Mesothelial cell of epicardium (in vitro differentiated cells): ENCODE measurements at places on chromosomes 6 and 20.

- DNase-seq: no peak
Observed at GRCh38 chr6:125245523-125246264, 56.1 kb downstream of the HDDC2 start.

DNA sequence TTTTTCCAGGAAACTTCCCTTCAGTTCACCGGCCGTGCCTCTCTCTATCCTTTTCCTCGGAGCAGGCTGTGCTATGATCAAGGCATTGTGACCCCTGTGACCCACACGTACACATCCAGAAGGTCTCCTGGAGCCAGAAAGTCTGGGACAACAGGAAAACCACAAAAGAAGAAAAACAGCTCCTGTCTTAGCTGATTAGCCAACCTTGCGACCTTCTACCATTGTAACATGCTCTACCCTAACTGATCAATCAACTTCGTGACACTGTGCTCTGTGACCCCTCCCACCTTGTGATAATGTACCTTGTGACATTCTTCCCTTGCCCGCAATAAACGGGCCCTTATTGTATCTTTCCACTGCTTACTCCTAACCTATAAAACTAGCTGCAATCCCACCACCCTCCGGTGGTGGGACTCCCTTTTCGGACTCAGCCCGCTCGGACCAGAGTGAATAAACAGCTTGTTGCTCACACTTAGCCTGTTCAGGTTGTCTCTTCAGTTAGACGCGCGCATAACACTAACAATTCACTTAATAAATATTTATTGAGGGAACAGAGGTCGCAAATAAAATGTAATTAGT is 24.2 kb downstream of the ZNF311 start:
- DNase-seq: no peak

- DNase-seq: no peak
Observed at GRCh38 chr20:48626226-48626937, 201.4 kb downstream of the PREX1 start.

DNA sequence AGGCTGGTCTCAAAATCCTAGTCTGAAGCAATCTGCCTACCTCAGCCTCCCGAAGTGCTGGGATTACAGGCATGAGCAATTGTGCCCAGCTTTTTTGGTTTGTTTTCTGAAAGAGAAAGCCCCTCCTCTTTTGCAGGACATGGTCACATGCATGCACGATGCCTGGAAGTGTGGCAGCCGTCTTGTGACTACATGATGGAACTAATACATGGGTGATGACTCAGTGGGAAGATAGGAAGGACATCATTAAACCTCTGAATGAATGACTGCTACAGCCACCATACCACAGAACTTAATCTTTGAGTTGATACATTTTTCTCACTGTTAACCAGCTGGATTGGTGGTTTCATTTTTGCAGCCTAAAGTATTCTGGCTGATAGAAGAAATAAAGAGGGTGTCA is 13.4 kb upstream of the CTNNBL1 start:
- no peak for DNase-seq

DNA sequence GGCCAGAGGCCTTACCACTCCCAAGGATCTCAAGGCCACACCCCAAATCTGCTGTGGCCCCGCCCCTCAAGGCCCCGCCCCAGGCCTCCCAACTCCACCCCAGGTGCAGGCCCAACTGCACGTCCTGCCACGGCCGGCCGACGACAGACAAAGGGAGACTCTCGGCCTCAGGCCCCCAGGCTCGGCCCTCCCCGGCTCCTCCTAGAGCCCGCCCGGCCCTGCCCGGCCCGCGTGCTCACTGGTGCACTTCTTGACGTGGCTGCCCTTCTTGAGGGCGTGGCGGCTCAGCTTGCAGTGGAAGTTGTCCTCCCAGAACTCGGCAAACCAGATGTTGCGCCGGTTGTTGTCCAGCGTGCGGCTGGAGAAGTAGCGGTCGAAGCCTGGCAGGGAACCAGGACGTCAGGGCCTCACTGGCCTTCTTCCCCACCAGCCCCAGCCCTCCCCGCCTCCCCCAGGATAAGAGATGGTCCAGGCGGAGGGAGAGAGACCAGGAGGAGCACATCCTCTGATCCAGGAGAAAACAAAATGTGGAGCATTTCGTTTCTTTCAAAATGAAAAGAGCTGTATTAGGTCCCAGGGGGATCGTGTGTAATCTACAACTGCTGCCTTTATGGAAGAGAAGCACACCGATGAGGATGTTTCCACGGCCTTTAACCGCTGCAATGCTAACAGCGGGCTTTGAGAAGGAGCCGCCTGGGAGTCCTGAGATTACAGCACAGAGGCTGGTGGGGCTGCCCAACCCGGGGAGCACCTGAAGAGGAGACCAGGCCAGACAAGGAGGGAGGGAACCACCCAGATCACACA is 89.4 kb downstream of the GRM4 start:
- DNase-seq: no peak

DNA sequence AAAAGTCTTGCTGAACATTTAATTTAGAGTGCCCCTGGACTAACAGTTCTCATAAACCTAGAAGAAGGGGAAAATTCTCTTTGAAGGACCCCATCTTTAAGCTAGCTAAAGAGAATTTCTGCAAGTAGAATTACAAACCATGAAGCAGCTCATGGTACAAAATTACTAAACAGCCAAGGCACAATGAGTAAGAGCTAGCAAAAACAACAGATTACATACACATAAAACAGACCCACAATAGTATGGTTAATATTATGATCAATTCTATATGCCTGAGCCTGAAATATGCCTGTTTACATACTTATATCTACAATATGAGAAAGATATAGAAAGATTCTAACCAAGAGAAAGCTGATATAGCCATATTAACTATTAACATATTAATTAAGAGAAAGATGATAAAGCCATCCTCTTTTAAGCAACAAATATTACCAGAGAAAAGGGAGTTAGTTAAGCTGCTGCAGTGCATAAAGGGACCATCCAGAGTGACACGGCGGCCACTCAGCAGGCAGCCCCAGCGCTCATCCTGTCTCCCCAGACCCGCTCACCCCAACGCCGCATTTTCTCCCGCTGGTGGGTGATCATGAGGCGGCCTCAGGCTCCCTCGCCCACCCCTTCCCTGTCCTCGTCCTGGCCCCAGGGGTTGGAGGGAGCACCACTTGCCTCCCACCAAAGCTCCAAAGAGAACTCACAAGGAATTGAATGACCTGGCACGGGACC is 98.4 kb upstream of the CARMIL1 start:
- DNase-seq: no peak

DNA sequence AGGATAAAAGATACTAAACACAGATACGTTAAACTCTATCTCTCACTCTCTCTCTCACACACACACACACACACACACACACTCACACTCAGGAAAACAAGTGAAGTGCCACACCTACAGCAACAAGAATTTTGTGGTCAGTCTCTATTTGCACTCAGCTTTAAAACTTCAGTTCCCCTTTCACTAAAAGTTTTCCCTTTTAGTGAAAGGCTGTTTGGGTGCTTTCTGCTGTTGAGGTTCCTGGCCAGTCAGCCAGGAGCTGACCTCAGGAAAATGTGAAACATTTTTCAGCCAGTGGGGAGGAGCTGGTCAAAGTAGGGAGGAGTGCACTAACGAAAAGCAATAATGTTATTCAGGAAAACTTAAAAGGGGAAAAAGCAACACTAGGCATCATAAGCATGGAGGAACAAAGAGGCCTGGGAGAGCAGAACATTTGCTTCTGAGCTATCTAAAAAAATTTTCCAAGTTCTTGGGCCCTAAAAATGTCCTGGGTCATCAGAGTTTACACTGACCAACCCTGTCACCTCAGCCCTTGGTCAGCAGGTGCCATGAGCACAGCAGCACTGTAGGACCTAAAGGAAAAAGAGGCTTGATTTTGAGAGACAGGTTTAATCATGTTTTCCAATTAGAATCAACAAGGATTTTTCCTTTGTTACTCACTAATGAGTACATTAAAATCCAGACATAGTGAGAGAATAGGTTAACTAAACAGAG is 30.7 kb upstream of the NT5E start:
- no peak for DNase-seq

GRCh38 chr6:7215798-7216231 is 97.2 kb downstream of the SSR1 start:
- DNase-seq: no peak

DNA sequence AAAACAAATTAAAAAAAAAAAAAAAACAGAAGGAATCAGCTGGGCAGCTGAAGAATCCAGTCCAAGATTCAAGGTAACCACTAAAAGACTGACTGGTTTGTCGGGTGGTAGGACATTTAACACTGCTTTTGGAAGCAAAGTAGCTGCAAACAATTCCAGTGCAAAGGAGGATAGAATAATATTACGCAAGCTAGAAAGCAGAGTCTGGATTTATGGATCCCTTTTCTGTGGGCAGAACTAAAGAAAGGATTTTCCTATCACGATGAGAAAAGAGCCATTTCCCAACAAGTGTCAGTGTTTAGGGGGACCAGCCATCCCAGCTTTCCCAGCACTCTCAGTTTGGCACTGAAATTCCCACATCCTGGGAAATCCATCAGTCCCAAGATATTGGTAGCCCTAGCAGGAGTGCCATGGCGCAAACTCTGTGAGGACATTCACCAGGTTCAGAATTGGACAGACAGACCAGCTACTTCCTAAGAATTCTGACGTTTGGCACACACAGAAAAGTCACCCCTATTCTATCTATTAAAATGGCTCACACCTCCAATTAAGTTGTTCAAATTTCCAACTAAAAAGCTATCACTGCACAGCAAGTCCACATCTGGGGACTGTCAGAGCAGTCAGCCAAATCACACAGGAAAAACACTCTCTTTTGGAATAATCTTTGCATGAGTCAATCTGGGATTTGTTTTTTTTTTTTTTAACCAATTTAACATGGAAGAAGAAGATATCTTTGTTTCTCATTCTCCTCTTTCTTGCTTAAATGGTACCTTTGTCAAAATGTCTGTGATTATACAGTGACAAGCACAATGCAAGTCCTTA is 356.8 kb upstream of the ARID1B start:
- DNase-seq: no peak

- DNase-seq: no peak
Observed at GRCh38 chr20:19453410-19453809, 241.0 kb downstream of the SLC24A3 start.

- no peak for DNase-seq
Observed at GRCh38 chr20:33328157-33329137, 45.4 kb downstream of the BPIFB1 start.

- DNase-seq: no peak
Observed at GRCh38 chr6:113211170-113211569, 646.0 kb upstream of the MARCKS start.

DNA sequence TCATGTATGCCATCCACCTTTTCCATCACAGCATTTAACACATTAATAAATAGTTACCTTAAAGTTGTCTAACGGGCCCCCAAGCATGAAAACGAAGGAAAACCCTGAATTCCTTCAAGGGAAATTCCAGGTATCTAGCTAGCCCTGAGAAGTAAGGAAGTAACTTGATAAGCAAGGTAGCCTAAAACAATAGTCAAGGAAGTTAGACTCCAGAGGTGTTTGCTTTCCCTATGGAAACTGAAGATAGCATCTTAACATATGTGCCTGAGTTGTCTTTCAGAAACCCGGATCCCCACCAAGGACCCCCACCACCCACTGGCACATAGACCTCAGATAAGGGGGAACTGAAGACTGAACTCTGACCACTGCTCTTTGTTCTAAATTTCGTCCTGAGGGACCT is 127.4 kb downstream of the TBXT start:
- no peak for DNase-seq

DNA sequence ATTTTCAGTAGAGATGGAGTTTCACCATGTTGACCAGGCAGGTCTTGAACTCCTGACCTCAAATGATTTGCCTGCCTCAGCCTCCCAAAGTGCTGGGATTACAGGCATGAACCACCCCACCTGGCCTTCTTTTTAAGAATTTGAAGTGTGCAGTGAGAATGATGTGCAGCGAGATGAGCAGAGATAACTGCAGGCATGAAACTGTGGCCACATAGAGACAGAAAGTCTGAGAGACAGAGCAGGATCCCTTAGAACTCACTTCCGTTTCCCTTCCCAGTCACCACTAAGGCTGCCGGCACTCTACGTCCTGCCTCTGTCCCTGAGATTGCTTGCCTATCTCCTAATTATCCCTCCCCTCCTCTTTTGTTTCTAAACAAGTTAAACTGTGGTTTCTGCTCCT is 27.2 kb downstream of the IL22RA2 start:
- DNase-seq: no peak

DNA sequence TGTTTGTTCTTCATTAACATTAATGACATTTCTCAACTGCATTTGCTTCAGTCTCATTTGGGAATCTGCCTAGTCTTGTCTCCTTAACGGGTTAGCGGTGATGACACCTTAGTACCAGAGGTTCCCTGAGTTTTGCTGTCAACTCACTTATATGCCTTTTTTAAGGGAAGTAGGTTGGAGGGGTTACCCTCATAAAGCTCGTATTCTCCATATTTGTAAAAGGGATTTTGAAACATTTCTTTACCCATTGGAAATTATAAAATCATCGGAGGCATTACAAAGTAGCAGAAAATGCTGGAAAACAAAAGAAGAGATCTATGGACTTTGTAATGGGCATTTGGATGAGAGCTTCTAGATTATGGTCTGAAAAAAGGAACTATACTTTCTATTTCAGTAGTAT is 88.7 kb upstream of the PRDM1 start:
- no peak for DNase-seq

GRCh38 chr6:47680051-47680450 is 18.3 kb upstream of the ADGRF4 start:
- no peak for DNase-seq

DNA sequence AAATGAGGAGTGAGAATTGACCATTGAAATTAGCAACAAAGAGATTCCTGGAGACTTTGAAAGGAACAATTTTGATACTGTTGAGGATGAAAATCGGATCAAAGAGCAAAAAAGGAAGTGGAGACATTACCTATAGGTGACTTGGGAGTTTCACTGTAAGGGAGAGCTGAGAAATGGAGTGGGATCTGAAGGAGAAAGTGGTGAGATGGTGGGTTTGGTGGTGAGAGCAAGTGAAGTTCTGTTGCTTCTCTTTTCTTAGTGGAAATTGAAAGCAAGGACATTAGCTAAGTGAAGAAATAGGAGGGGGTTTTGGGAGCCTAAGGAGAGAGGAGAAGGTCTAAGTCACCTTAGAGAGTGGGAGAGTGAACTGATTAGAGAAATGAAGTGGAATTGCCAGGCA is 4.2 kb downstream of the ERGIC3 start:
- no peak for DNase-seq

DNA sequence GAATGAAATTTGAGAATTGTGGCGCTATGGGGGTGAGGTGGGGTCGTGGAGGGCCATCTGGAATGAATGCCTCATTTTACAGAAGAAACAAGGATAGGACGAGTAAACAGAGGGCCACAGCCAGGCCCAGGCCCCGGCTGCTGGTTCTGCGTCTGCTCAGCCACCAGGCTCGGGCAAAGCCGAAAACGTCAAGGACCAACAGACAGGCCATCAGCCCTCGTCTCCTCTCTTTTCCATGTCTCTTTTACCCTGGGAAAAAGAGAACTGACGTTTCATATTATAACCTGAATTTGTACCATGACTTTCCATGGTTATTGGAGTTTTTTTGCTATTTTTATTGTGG is 212.4 kb upstream of the ARID1B start:
- no peak for DNase-seq

DNA sequence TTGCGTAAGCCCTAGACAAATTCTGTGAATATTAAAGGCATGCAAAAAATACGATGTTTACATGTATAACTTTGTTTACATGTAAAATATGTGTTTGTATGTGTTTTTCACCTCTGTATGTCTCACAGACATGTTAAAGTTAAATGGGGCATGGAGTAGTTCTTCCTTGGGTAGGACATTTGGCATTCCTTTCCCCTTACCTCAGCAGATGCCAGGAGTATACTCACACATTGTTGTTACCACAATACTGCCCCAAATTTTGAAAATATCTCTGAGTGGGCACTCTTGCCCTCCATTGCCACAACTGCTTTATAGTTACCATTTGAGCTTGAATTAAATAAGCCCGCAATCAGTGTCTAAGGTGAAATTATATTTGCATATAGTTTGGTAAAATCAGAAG is 147.5 kb downstream of the MYO6 start:
- no peak for DNase-seq
